Natural killer cell (primary cell): ENCODE measurements at places on chromosomes 16 and 17. TPM values are rescaled to one million over a fixed set of nuclear protein-coding genes. Genes with fewer than 3 reads are reported as not detected.

CMTM3 gene
- 68.2 TPM for total RNA-seq

SLC4A1 gene
- total RNA-seq: not detected

GAN gene
- total RNA-seq: 5.9 TPM

FBXW10B gene
- total RNA-seq: not detected

SALL1 gene
- total RNA-seq: not detected

RAB37 gene
- total RNA-seq: 169 TPM

CCDC78 gene
- 10.0 TPM for total RNA-seq

- H3K27me3 ChIP-seq: no peaks in the 10 kb centered on the region
- peak overlapping the region; percentile 73 for H3K27ac ChIP-seq
- H3K36me3 ChIP-seq: peaks cover 28% of the 10 kb centered on the region
- H3K4me3 ChIP-seq: no peak overlapping the region
Measured at GRCh38 chr16:68073902-68074760, 11.0 kb upstream of the NFATC3 start.

GRCh38 chr16:2194852-2195321 is 1.5 kb downstream of the CASKIN1 start:
- H3K27ac ChIP-seq: no peak overlapping the region
- peaks cover 39% of the 10 kb centered on the region for H3K27me3 ChIP-seq
- H3K4me3 ChIP-seq: no peak overlapping the region
- no peaks in the 10 kb centered on the region for H3K36me3 ChIP-seq
- H3K4me1 ChIP-seq: peaks cover 15% of the 10 kb centered on the region

DNA sequence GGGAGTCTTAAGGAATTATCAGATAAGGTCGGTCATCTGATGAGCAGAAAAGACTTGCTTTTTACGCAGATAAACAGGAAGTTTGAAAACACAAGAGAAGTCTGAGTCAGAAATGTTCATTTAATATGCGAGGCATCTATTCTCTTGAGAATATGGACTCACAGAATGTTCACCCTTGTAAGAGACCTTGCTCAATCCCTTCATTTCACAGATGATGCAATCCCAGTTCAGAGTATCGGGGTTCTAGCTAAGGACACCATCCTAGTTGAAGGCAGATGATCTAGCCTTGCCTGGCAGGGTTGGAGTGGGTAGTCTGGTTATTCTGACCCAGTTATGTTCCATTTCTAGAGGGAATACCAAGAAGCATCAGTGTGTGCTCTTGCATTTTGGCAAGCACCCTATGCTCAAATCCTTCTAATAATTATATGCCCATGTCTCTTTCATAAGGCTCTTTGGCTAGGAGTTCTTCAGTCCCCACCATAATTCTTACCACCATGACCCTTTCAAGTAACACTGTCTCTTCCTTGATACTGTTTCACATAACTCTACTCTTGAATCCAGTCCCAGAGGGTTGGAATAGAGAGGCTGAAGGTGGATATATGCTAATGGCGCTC is 42.5 kb downstream of the YPEL2 start:
- peaks cover 30% of the 10 kb centered on the region for H3K4me1 ChIP-seq
- no peaks in the 10 kb centered on the region for H3K36me3 ChIP-seq
- H3K4me3 ChIP-seq: no peak overlapping the region

DNA sequence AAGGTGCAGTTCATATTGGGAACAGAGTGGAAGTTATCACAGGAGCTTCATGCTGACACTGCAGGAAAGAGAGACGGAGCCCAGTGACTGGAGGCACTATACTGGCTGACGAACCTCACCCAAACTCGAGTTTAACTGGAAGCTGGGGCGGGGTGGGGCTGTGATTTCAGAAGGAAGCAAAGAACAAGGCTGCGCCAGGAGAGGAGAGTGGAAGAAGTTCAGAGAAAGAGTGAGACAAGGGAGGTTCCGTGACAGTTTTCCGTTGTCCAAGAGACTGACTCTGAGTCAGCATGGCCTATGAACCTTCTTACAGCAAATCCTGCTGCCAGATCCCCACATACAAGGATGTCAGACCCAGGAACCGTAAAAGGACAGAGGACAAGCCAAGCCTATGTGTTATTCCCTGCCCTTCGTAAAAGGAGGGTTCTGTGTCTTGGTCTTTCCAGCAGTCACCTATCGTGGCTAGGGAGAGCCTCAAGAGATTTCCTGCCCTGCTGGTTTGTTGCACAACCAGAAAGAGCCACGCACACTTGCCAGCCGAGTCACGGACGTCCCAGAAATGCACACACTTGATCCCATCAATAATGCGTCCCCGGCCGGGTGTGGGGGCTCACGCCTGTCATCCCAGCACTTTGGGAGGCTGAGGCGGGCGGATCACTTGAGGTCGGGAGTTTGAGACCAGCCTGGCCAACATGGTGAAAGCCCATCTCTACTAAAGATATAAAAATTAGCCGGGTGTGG is 5.1 kb downstream of the PITPNA start:
- H3K27me3 ChIP-seq: no peaks in the 10 kb centered on the region
- peaks cover 6% of the 10 kb centered on the region for H3K36me3 ChIP-seq
- DNase-seq: no peak
- H3K4me3 ChIP-seq: no peak overlapping the region
- H3K4me1 ChIP-seq: peaks cover 29% of the 10 kb centered on the region

DNA sequence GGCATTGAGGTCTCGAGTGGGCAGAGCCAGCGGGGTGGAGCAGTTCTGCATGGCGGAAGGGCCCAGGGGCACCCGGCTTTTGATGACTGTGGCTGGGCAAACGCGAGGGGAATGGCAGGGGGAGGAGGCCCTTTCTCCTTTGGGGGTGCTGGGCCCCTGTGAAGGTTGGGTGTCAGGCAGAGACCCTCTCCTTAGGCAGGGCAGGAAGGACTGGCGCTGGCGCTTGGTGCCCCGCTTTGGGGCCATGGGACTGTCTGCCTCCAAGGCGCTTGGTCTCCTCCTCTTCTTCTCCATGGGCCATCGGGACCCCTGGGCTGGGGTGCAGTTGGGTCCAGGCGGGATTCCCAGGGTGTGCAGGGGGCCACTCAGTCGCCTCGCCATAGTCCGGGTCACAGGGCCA is 12.8 kb upstream of the GFAP start:
- H3K36me3 ChIP-seq: no peaks in the 10 kb centered on the region
- no peak overlapping the region for H3K27ac ChIP-seq
- no peak overlapping the region for H3K4me3 ChIP-seq
- DNase-seq: no peak
- no peaks in the 10 kb centered on the region for H3K27me3 ChIP-seq

- H3K27me3 ChIP-seq: no peaks in the 10 kb centered on the region
- no peak overlapping the region for H3K27ac ChIP-seq
- H3K4me3 ChIP-seq: no peak overlapping the region
- no peak for DNase-seq
- H3K4me1 ChIP-seq: no peaks in the 10 kb centered on the region
Measured at GRCh38 chr17:72134608-72135394, 14.0 kb downstream of the SOX9 start.

DNA sequence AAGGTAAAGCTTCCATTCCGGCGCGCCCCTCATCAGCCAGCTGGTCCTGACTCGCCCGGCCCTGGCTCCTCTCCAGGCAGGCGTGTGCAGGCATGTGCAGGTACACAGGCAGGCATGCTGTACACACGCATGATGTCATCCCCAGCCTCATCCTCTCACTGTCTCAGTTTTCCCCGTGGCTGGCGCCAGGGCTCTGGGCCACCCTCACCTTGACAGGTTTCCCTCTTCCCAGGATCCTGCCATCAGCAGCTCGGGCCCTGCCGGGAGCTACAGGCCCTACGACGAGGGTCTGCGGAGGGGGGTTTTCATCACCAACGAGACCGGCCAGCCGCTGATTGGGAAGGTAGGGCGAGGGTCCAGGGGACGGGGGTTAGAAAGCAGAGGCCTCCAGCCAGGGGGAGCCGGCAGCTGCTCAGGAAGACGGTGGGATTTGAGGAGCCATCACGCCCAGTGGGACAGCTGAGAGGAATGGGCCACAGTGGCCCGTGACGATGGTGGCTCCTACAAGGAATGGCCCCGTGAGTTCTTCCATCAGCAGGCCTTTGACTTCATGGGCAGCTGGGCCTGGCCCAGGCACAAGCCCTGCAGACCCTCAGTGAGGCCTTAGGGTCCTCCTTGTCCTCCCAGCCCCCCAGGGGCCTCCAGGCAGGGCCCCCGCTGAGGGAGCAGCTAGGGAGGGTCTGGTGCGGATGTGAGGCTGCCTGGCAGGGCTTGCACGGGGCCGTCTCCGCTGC is 8.5 kb downstream of the GAA start:
- DNase-seq: no peak
- no peak overlapping the region for H3K27ac ChIP-seq
- no peaks in the 10 kb centered on the region for H3K36me3 ChIP-seq
- H3K4me3 ChIP-seq: no peak overlapping the region
- no peaks in the 10 kb centered on the region for H3K27me3 ChIP-seq

GRCh38 chr16:85172455-85173145 is 60.3 kb upstream of the CIBAR2 start:
- no peaks in the 10 kb centered on the region for H3K36me3 ChIP-seq
- no peak overlapping the region for H3K27ac ChIP-seq
- H3K4me3 ChIP-seq: no peak overlapping the region

DNA sequence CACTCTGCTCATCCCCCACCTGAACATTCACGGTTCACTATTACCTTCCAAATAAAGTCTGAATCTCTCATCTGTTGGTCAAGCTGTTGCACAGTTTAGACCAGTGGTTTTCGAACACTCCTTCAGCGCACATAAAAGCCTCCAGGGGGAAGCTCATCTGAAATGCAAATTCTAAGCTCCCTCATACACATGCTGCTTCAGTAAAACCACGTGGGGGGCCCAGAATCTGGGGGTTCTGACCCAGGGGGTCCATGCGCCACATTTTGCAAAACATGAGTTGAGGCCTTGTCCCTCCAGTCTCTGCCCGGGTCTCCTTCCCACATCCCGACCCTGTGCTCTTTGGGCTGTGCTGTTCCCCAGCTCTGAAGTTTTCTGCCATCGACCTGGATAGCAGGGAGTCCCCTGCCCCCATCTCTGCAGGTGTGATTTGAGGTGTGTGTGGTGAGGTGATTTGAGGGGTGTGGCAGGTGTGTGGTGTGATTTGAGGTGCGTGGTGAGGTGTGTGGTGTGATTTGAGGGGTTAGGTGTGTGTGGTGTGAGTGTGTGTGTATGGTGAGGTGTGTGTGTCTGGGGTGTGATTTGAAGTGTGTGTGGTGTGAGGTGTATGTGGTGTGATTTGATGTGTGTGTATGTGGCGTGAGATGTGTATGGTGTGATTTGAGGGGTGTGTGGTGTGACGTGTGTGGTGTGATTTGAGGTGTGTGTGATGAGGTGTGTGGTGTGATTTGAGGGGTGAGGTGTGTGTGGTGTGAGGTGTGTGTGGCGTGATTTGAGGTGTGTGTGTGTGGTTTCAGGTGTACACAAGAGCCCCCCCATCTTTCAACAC is 4.8 kb upstream of the RAB37 start:
- no peaks in the 10 kb centered on the region for H3K36me3 ChIP-seq
- H3K4me1 ChIP-seq: peaks cover 76% of the 10 kb centered on the region
- no peak overlapping the region for H3K4me3 ChIP-seq
- no peak for DNase-seq
- no peaks in the 10 kb centered on the region for H3K27me3 ChIP-seq
- H3K27ac ChIP-seq: no peak overlapping the region

- no peak overlapping the region for H3K4me3 ChIP-seq
- no peaks in the 10 kb centered on the region for H3K36me3 ChIP-seq
- peaks cover 5% of the 10 kb centered on the region for H3K4me1 ChIP-seq
- H3K27ac ChIP-seq: no peak overlapping the region
- no peak for DNase-seq
Measured at GRCh38 chr16:74769586-74770190, 4.9 kb downstream of the FA2H start.

DNA sequence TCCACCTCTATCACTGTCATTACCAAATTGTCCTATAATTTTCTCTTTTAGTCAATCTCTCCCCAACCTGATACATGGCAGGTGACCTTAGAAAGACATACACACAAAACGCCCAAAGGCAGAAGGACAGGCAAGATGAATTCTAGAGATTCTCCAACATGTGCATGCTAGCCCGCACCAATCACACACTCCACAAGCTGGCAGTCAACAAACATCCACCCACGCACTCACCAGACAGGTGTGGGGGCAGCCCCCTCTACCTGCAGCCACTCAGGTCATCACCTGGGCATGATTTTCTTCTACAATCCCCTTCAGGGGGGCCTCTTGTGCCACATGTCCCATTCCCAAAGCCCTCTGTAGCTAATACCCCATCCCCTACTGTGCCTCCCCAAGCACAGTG is 9.5 kb downstream of the MPP2 start:
- no peaks in the 10 kb centered on the region for H3K36me3 ChIP-seq
- H3K27me3 ChIP-seq: peaks cover 13% of the 10 kb centered on the region
- H3K4me1 ChIP-seq: peaks cover 11% of the 10 kb centered on the region
- H3K27ac ChIP-seq: no peak overlapping the region

GRCh38 chr17:51322390-51323029 is 62.2 kb downstream of the UTP18 start:
- DNase-seq: peak; percentile 39
- H3K4me1 ChIP-seq: no peaks in the 10 kb centered on the region
- H3K36me3 ChIP-seq: no peaks in the 10 kb centered on the region
- no peak overlapping the region for H3K27ac ChIP-seq

DNA sequence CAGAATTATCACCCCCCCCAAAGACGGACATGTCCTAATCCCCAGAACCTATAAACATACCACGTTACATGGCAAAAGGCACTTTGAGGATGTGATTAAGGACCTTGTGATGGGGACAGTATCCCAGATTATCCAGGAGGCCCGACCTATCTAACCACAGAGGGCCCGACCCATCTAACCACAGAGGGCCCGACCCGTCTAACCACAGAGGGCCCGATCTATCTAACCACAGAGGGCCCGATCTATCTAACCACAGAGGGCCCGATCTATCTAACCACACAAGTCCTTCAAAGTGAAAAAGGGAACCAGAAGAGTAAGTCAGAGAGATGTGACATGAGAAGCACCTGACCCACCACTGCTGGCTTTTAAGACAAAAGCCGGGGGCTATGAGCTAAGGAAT is 56.8 kb downstream of the ANKFY1 start:
- no peaks in the 10 kb centered on the region for H3K27me3 ChIP-seq
- H3K4me3 ChIP-seq: no peak overlapping the region
- peaks cover 5% of the 10 kb centered on the region for H3K4me1 ChIP-seq

- H3K27me3 ChIP-seq: peaks cover 2% of the 10 kb centered on the region
- H3K4me1 ChIP-seq: no peaks in the 10 kb centered on the region
- no peak overlapping the region for H3K27ac ChIP-seq
- no peaks in the 10 kb centered on the region for H3K36me3 ChIP-seq
- DNase-seq: no peak
- no peak overlapping the region for H3K4me3 ChIP-seq
Measured at GRCh38 chr16:77459534-77460254, 24.9 kb upstream of the ADAMTS18 start.

GRCh38 chr16:78972006-78972405 is 628.5 kb downstream of the MAF start:
- no peaks in the 10 kb centered on the region for H3K4me1 ChIP-seq
- no peak overlapping the region for H3K4me3 ChIP-seq
- no peak overlapping the region for H3K27ac ChIP-seq
- H3K27me3 ChIP-seq: no peaks in the 10 kb centered on the region
- DNase-seq: no peak

DNA sequence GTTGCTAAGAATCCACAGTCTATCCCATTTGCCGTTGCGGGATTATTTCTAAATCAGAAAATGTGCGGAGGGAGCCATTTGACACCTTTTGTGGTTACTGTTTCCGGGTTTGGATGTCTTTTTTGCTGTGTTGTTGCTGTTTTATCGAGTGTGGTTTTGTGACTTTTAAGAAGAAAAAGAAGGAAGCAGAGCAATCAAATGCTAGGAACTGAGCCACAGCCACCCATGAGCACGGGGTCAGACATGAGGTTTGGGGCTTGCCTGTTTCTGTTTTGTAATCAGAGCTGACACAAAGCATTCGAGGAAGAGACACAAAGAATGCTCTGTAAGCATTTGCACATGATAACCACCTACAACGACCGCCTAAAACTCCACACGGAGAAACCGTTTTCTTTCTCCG is 53.1 kb upstream of the CHMP6 start:
- H3K4me1 ChIP-seq: peaks cover 36% of the 10 kb centered on the region
- no peak overlapping the region for H3K4me3 ChIP-seq
- H3K36me3 ChIP-seq: peaks cover 2% of the 10 kb centered on the region
- DNase-seq: no peak
- H3K27ac ChIP-seq: peak overlapping the region; percentile 31
